Dorsolateral prefrontal cortex (tissue), 122 donors: ENCODE measurements at places on chromosomes 13 and 19. TPM values are rescaled to one million over a fixed set of nuclear protein-coding genes. Genes with fewer than 3 reads are reported as not detected.

The TEKTIP1 gene
- 6.7 TPM for total RNA-seq

The DGKH gene
- 24.1 TPM for total RNA-seq

DNA sequence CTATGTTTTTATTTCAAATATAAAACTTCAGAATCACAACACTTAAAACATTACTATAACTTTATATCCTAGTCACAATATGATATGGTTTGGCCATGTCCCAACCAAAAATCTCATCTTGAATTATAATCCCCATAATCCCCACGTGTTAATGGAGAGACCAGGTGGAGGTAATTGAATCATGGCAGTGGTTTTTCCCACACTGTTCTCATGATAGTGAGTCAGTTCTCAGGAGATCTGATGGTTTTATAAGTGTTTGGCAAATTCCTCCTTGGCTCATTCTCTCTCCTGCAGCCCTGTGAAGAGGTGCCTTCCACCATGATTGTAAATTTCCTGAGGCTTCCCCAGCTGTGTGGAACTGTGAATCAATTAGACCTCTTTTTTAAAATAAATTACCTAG, 307.6 kb downstream of the SPRY2 start:
- no peak for DNase-seq

DNA sequence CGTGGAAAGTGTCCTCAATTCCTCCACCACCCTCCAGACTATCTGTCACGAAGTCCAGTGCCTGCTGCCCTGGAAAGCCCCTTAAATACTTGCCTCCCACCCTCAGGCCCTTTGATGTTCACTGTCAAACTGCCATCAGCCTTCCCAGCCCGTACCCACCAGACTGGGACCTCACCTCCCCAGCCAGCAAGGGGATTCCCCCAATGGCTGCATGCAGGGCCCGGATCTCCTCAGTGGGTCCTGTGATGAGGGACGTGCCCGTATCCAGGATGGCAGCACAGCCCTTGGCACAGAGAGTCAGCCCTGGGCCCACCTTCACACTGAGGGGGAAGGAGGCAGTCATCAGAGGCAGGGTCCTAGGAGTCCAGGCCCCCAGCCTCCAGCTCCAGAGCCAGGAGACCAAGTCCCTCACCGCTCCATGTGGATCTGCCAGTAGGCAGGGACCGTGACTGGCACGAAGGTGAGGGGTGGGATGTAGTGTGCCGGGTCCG, 6.1 kb downstream of the NAPSA start:
- DNase-seq: no peak

DNA sequence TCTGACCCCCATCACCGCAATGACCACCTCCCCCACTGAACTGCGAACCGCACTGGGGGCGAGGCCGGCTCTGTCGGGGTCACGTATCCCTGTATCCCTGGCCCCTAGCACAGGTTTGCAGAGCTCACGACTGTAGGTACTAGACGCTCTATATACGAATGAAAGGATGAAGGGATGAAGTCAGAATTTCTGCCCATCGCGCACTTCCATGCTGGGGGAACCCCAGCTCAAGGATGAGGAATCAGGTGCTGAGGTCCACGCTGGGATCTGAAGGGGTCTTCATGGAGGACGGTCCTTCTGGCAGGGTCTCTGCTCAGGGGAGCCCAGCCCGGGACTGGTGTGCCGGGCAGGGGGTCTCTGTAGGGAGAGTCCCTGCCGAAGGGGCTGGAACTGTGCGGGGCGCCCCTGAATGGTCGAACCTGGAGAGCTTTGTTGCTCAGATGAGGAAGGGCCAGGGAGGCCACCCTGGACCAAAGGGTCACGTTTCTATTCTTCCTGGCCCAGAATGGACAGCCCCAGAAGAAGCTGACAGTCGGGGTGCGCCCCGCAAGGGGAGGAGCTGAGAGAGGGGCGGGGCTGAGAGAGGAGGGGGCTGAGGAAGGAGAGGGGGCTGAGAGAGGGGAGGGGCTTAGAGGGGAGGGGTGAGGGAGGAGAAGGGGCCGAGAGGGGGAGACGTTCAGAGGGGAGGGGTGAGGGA, 37.9 kb upstream of the SEMA6B start:
- DNase-seq: no peak

- DNase-seq: no peak
These were observed 22.3 kb upstream of the PDCD5 start for GRCh38 chr19:32558607-32559228.

DNA sequence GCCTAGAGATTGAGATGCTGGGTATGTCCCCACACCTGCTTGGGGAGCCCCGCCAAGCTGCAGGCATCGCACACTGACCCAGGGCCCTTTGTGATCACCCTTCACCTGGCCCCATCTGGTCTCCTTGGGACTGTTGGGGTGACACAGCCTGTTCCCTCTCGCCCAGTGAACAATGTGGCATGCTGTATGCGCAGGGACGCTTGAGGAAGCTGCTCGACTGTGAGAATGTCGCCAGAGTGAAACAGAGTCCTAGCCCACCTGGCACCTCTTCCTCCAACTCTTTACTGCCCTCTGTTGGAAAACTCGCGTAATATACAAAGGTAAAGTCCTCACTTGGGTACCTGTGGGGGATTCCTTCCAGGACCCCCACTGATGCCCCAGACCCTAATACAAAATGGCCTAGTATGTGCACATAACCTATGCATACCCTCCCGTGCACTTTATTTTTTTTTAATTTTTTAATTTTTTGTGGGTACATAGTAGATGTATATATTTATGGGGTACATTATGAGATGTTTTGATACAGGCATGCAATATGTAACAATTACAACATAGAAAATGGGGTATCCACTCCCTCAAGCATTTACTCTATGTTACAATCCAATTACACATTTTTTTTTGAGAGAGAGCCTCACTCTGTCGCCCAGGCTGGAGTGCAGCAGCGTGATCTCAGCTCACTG, 9.0 kb downstream of the BLOC1S3 start:
- DNase-seq: no peak

The SEMA6B gene
- 113 TPM for total RNA-seq

DNA sequence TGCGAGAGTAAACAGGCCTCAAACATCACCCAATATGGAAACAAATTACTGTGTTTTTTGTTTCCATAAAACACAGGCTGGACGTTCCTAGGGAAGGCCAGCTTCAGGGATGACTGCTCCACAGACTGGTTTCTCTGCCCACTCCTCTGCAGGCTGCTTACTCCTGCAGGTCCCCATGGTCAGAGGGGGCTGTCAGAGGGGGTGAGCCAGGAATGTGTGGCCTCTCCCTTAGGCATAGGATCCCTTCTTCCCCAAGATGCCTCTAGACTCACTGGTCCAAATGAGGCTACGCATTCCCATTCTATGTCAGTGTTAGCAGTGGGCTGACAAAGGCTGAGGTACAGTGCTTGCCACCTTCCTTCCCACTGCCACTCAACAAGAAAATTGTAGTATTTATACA, 229.8 kb downstream of the LHFPL6 start:
- no peak for DNase-seq

GRCh38 chr13:102768909-102769308, 4.7 kb downstream of the TEX30 start:
- DNase-seq: no peak

The LILRA1 gene
- total RNA-seq: 0.82 TPM

GRCh38 chr13:81377921-81378320, 1037.0 kb upstream of the SPRY2 start:
- no peak for DNase-seq

DNA sequence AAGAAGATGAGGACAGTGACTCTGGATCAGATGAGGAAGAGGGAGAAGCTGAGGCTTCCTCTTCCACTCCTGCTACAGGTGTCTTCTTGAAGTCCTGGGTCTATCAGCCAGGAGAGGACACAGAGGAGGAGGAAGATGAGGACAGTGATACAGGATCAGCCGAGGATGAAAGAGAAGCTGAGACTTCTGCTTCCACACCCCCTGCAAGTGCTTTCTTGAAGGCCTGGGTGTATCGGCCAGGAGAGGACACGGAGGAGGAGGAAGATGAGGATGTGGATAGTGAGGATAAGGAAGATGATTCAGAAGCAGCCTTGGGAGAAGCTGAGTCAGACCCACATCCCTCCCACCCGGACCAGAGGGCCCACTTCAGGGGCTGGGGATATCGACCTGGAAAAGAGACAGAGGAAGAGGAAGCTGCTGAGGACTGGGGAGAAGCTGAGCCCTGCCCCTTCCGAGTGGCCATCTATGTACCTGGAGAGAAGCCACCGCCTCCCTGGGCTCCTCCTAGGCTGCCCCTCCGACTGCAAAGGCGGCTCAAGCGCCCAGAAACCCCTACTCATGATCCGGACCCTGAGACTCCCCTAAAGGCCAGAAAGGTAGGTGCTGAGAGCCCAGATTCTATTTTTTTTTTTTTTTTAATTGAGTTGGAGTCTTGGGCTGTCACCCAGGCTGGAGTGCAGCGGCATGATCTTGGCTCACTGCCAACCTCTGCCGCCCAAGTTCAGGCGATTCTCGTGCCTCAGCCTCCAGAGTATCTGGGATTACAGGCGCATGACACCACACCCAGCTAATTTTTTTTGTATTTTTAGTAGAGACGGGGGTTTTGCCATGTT, 2.3 kb downstream of the PPP1R15A start:
- no peak for DNase-seq

The FKRP gene
- total RNA-seq: 32.4 TPM

GRCh38 chr13:79445968-79446645, 34.8 kb upstream of the NDFIP2 start:
- no peak for DNase-seq

DNA sequence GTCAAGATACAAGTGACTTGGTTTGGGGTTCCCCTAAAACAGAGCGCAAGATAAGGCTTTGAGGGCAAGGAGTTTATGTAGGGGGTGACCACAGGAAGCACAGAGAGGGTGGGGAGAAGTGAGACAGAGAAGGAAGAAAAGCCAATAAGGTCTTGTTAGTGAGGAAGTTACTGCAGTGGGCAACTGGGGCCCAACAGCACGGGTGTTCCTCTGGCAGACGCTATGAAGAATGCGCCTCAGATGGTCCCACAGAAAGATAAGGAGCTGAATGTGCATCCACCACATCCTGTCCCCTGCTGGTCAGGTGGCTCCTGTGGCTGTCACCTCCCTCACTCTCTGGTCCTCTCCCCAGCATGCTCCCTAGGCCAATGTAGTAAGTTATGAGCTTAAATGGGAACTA, 333.5 kb downstream of the TSHZ3 start:
- DNase-seq: no peak

The GPR12 gene
- 24.5 TPM for total RNA-seq

DNA sequence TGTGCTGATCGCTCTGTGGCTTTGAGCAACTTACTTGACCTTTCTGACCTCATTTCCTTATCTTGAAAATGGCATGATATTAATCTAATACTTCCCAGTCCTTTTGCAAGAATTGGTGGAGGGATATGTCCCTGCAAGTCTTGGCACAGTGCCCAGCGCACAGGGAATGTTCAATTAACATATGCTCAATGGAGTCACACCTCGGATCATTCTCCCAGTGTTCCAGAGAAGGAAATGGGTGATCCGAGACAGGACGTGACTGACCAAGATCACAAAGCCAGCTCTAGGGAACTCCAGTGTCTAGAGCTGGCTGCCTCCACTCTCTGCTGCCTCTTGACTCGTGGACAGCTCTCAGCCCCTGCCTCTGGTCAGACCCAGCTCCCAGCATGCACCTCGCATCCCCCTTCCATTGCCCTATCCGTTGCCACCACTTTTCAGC, 3.6 kb downstream of the CDC42EP5 start:
- DNase-seq: no peak

GRCh38 chr13:108470921-108471320, 158.5 kb upstream of the MYO16 start:
- DNase-seq: no peak

DNA sequence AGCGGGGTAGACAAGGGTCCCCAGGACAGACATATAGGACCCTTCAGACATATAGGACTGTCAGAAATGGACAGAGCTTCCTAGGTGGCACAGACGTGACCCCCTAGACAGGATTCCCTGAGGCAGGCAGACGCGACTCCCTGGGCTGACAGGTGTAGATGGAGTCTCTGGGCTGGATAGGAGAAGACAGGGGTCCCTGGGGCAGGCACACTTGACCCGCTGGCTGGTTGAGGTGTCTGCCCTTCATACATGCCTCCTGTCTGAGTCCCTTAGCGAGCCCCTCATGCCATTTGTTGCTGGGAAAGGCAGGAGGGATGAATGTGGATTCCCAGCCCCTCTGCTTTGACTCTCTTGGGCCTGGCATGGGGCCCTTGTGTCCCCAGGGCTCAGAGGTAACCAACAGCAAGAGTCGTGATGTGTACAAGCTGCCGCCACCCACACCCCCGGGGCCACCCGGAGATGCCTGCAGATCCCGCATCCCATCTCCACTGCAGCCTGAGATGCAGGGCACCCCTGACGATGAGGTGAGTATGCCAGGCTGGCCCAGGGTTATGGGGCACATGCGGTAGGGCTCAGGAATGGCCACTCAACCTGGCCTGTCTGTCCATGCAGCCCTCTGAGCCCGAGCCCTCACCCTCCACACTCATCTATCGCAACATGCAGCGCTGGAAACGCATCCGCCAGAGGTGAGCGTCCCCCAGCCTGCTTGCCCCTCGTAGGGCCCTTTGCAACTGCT, 3.0 kb downstream of the HSPB6 start:
- no peak for DNase-seq

DNA sequence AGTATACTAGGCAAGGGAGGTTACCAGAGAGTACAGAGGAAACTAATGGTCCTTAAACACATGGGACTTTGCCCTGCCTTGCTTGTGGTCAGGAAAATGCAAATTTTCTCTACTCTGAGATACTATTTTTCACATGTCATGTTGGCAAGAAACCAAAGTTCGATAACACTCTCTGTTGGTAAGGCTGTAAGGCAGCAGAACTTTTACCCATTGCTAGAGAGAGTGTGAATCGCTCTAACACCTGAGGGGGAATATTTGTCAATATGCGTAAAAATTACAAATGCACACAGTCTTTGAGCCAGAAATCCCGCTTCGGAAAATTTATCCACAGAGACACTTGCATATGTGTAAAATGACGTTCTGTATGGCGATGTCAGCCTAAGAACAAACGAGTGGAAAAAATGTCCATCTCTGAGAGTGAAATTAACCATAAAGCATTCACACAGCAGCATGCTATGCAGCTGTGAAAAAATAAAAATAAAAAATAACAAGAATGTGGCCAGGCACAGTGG, 9.5 kb upstream of the RFX1 start:
- no peak for DNase-seq

DNA sequence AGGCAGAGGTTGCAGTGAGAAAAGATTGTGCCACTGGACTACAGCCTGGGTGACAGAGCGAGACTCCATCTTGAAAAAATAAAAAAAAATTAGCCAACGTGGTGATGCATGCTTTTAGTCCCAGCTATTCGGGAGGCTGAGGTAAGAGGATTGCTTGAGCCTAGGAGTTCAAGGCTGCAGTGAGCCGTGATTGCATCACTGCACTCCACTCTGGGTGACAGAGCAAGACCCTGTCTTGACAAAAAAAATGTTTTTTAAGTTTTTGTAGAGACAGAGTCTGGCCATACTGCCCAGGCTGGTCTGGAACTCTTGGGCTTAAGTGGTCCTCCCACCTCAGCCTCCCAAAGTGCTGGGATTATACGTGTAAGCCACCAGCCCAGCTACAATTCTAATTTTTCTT, 22.4 kb upstream of the LSM14A start:
- no peak for DNase-seq
